HT1080 (cell line): ENCODE measurements at places on chromosomes 2 and 18. TPM values are rescaled to one million over a fixed set of nuclear protein-coding genes. Genes with fewer than 3 reads are reported as not detected.

DNA sequence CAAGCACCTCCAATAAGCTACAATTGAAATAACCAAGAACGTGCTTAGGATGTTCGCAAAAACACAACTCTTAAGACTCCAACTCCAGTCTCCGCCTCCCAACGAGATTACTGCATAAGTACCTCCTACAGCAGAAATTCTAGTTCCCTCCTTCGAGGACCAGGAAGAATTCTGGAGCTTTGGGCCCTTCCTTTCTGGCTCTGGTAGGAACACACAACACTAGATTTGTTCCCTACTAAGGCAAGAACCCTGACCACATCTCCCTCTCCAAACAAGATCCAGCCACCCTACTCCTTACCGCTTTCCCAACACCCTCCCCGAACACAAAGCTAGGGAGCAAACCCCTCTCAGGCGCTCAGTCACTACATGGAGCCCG is 721 bp downstream of the ADAM17 start:
- DNase-seq: peak; percentile 73

EFR3B gene
- total RNA-seq: 3.9 and 5.6 TPM in 2 replicates

ARHGEF4 gene
- 0.72 and 1.2 TPM in 2 replicates for total RNA-seq

GRCh38 chr2:134261398-134262131 is 7.7 kb downstream of the MGAT5 start:
- DNase-seq: no peak

BARD1 gene
- total RNA-seq: 18.7 and 25.9 TPM in 2 replicates

TMEM17 gene
- 3.9 and 4.1 TPM in 2 replicates for total RNA-seq

DNA sequence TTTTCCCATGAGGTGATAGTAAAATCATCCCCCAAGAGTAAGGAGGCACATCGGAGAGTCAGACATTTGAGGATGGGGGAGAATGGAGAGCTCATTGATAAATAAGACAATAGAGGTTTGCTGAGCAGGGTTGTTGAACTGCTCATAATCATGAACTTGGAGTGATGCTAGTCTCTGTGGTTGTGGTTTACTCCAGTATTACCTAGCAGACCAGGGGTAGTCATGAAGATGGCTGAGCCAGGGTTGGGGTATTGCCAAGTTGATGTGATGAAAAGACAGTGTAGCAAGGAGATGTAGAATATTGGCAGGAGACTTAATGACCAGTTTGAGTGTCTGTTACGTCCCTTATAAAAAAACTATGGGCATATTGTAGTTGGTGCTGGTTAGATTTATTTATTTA is 25.4 kb downstream of the CYBRD1 start:
- no peak for DNase-seq

GRCh38 chr2:216698895-216699294 is 3.5 kb upstream of the IGFBP5 start:
- DNase-seq: peak; percentile 66

LOXHD1 gene
- total RNA-seq: not detected in 2 replicates

PLCL1 gene
- total RNA-seq: 0.07 and 0.16 TPM in 2 replicates

GRCh38 chr2:191634791-191635190 is 43.1 kb upstream of the NABP1 start:
- no peak for DNase-seq
